ENCODE measurements at places on chromosomes 5 and 9.

DNA sequence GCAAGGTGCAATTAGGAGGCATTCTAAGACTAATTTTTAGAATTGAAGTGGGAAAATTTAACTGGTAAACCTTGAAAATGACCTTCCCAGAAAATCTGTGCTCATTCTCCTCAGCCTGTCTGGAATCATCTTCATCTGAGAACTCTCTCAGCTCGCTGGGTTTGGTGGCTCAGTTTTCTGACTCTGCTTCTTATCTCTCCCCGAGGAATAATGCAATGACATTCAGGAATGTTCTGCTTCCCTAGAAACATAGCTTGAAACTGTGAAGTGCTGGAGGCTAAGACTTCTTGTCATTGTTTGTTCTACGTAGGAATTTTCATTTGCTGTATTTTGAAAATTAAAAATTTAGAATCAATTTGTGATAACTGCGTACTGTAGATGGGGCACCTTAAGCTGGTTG, 86.6 kb downstream of the KCNN2 start:
- DNase-seq: no peak

- DNase-seq: no peak
Measured at GRCh38 chr5:37789991-37790390, 49.9 kb downstream of the GDNF start.

- DNase-seq: no peak
Measured at GRCh38 chr9:18330401-18331309, 143.3 kb upstream of the ADAMTSL1 start.

GRCh38 chr9:130940027-130940549, 1.0 kb upstream of the FIBCD1 start:
- no peak for DNase-seq

DNA sequence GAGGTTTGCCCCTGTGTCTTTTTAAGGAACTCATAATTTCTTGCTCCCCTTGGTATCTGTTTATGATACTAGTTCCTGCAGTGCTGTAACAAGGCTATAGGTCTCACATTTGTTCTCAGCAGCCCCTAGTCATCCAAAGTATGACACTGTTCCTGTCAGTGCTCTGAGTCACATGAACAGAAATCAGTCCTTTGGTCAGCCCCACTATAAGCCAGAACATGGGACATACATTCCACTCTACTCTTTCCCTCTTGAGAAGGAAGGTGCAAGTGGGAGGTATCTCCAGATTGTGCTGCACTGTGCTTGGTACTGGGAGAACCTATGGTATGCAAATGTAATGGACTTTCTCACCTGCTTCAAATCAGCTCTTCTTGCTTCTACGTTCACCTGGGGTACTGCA, 87.0 kb downstream of the IARS1 start:
- no peak for DNase-seq
